SJSA1 (cell line): ENCODE measurements at places on chromosomes 16 and 17. TPM values are rescaled to one million over a fixed set of nuclear protein-coding genes. Genes with fewer than 3 reads are reported as not detected.

The MGAT5B gene
- total RNA-seq = 14.4 and 15.0 TPM in 2 replicates

The EVI2B gene
- total RNA-seq = 0.47 and 1.2 TPM in 2 replicates

The ABCA6 gene
- total RNA-seq = not detected in 2 replicates

The ABCA3 gene
- total RNA-seq = 0.06 TPM in 1 of 2 replicates, not detected in the other

The KRTAP4-9 gene
- not detected in 2 replicates for total RNA-seq
